Activated effector memory CD4-positive, alpha-beta T cell treated with Interleukin-2 at 50 U/mL for 16 hours (primary cell): ENCODE measurements at places on chromosomes 6 and 20.

DNA sequence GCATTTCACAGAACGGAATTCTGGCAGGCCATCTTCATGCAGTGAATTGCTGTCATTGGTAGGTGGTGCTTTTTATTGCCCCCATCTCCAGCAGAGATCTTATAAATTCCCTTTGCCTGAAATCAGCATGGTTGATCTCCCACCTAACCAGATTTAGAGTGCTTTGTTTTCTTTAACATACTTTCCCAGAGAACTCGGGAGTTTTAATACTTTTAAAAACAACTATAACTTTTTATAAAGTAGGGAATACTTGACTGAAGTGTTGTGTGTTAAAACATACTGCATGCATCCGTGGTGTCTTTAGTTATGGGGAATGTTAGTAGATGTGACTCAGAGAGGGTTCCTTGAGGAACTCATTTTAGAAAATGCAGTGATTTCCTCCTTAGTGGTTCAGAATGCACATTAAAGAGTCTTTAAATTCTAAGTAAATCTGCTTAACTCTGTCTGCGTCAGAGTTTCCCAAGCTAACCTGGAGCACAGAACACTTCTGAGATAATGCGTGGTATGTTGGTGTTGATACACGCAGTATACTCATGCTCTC is 54.9 kb downstream of the AKAP12 start:
- DNase-seq, result no peak

GRCh38 chr6:160750276-160750689 is 48.2 kb downstream of the PLG start:
- no peak for DNase-seq

- DNase-seq, result no peak
Measured at GRCh38 chr6:140319209-140319608, 944.8 kb upstream of the CITED2 start.

- DNase-seq, result no peak
Measured at GRCh38 chr6:158018851-158019361, 37.2 kb downstream of the SYNJ2 start.

- DNase-seq, result no peak
Measured at GRCh38 chr6:111428811-111429210, 54.2 kb downstream of the REV3L start.

DNA sequence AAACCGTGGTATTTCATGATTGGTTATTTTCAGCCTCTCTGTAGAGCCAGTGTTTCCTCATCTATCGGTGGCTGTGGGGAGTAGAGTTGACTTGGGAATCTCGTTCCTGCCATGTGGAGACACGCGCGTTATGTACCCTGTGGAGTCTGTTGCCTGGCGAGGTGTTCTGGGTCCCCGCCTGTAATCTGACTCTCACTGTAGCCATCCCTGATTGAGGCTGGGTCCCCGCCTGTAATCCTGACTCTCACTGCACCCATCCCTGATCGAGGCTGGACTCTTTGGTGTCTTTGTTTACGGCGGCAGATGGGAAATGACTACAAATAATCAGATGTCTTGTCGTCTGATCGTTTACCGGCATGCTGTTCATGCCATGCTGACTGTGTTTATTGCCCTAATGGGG is 153.9 kb downstream of the DTNBP1 start:
- DNase-seq, result no peak

GRCh38 chr20:1862663-1863053 is 32.5 kb upstream of the SIRPA start:
- no peak for DNase-seq

DNA sequence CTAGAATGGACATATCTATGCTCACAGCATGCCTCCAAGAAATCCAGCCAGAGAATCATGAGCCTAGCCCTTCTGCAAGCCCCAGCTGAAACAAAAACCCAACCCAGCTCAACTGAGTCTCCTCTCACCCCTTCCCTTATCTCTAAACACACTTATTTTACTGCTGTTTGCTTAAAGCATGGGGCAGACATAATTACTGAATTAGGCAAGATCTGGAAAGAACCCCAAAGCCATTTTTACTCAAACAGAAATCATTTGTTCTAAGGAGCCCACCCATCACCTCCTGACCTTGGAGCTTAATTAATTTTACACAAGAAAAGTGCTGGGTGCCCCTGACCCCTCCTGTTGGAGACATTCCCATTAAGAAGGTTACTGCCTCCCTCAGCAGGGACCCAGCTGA is 291.6 kb downstream of the MAFB start:
- no peak for DNase-seq

GRCh38 chr6:39295611-39296011 is 18.6 kb downstream of the KCNK17 start:
- no peak for DNase-seq

- DNase-seq, result no peak
Measured at GRCh38 chr6:96995903-96996302, 71.4 kb downstream of the KLHL32 start.

GRCh38 chr6:167245591-167245990 is 45.5 kb upstream of the UNC93A start:
- DNase-seq, result no peak

- DNase-seq, result no peak
Measured at GRCh38 chr6:144574796-144575195, 289.7 kb downstream of the UTRN start.

- no peak for DNase-seq
Measured at GRCh38 chr20:44400671-44400969, 45.1 kb downstream of the HNF4A start.

GRCh38 chr20:40584130-40584809 is 104.8 kb downstream of the MAFB start:
- no peak for DNase-seq

GRCh38 chr6:14326774-14327173 is 209.2 kb downstream of the CD83 start:
- DNase-seq, result no peak

DNA sequence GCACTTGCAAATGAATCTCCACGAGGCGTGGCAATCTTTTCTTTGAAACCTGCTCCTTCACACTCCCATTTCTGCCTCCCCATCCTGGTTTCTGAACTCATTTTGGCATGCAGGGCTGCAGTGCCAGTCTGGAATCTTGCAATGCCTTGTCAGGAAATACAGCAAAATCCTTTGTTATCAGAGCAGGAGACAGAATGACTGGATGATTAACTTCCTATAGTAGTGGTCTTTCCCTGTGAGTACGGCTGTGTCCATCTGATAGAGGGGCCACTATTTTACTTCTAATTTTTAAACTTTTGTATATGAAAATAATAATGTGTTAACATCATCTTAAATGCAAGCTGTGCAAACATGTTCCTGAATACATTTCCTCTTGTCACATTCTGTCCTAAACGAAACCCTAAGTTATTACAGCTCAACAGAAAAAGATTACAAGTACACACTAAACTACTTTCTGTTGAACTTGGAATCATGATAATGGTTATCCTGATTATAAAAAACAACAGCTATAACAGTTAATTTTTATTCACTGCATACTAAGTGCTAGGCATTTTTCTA is 140.2 kb downstream of the KIF13A start:
- no peak for DNase-seq

- no peak for DNase-seq
Measured at GRCh38 chr6:157982563-157983405, 1.1 kb downstream of the SYNJ2 start.
